ENCODE measurements at places on chromosomes 6 and 20.

DNA sequence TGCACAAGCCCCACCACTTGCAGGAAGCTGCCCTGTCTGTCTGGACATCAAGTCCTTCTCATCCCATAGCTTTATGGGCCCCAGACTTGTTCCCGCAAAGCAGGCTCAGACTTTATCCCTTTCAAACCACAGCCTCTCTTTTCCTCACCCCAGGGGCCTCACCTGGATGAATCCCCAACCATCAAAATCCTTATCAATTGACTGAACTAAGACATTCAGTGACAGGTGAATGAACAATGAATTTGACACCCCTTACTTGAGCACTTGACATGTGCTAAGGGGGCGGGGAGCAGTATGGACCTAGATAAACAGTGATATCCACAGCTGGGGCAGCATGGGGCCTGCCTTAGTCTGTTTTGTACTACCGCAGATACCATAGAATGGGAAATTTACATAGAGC, 5.0 kb downstream of the RAB44 start:
- DNase-seq: no peak

DNA sequence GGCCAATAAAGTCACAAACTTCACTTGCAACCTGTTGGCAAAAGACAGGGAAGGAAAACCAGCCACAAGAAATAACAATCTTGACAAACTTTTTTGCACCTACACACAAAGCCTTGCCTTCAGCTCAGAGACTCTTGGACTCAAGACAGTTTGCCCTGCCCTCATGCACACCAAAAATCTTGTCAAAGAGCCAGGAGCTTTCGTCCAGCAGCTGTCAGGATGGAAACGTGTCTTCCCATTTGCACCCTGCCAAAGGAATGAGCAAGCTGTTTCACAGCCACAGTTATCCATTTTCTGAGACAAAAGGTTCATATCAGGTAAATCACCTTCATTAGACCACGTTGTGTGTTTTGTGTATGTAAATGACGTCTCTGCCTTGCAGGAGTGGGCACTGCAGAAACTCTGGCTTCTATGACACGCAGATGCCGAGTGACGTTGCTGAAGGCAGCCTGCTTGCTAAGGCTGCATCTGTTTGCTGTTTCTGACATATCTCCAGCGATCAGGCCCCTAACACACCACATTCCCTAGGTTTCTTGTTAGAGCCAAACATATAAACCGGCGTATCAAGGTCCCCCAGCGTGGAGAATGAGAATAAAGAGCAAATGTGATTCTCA, 193.4 kb downstream of the SYNDIG1 start:
- DNase-seq: no peak

- no peak for DNase-seq
Measured at GRCh38 chr6:37507690-37508421, 8.2 kb upstream of the CCDC167 start.

GRCh38 chr6:41179163-41179562, 16.2 kb upstream of the TREM2 start:
- DNase-seq: no peak

GRCh38 chr20:24577271-24577909, 108.0 kb downstream of the SYNDIG1 start:
- DNase-seq: no peak

GRCh38 chr20:492159-492558, 29.8 kb upstream of the TBC1D20 start:
- DNase-seq: no peak

All from Daoy (cell line).